ENCODE measurements at places on chromosomes 16 and 17.

- no peak for DNase-seq
These were observed 21.4 kb upstream of the ABCC3 start for GRCh38 chr17:50613007-50613992.

- DNase-seq = peak; percentile 56
These were observed 114.8 kb upstream of the NOL11 start for GRCh38 chr17:67602974-67603373.

DNA sequence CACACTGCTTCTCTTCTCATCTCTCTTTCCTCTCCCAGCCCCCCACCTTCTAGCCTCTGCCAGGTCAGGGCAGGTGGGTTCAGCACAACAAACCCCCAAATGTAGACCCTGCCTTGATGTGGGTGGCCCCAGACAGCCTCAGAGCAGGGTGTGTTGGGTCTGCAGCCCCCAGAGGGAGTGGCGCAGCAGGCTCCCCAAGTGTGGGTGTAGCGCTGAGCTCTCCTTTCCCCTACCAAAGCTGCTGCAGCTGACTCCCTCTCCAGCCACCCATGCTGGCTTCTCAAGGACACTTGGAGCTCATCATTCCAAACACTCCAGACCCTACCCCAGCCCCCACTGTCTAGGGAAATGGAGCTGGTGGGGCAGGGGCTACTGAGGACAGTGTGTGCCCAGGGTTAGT, 27.3 kb downstream of the NLRC3 start:
- DNase-seq = no peak

GRCh38 chr16:4460936-4461249, 13.5 kb downstream of the NMRAL1 start:
- DNase-seq = no peak

GRCh38 chr17:42181851-42182207, 887 bp upstream of the KCNH4 start:
- DNase-seq = no peak

- DNase-seq = peak; percentile 89
These were observed 43.9 kb downstream of the RAI1 start for GRCh38 chr17:17725011-17725751.

DNA sequence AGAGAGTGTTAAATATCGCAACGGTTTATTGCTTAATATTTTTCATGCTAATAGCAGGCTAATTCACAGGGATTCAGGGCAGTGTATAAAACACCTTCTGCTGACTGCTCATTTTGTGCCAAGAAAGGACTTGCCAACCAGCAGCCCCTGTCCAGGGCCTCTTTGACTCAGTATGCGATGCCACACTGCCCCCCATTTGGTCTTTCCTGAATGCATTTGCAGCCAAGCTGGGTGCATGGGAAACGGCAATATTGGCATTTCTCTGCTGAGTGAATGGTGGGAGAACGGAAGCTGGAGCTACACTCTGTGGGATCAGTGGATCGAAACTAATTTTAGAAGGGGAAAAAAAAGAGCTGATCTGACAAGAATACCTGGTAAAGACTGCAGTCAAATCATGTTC, 152.9 kb upstream of the C16orf82 start:
- no peak for DNase-seq

- DNase-seq = no peak
These were observed 999.2 kb upstream of the GOT2 start for GRCh38 chr16:59733321-59733720.

DNA sequence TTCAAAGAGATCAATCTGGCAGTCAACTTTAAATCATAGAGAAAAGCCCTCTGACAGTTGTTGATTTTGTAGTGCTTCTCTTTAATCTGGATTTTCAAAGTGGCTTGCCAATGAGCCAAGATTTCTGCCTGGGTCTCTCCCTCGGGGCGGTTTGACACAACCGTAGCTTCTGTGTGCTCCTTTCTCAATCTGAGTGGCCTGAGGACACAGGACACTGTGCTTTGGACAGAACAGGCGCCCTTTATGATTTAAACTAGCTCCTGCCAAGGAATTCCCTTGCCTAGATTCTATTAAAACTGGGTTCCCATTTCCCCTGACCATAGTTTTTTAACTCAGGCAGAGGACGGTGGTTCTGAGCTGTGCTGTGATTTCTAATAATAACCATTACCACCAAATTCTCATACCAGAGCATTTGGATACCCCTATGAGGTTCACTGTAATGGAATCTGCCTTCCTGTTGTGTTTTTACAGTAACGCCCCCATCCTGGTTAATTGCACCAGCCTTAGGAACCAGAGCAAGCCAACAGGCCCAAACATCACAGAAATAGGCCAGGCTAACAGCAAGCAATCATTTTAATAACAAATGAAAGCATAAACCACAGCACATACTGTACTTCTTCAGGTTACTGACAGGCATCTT, 4.0 kb downstream of the ZFHX3 start:
- no peak for DNase-seq

GRCh38 chr16:546909-547770, 13.1 kb upstream of the PRR35 start:
- peak; percentile 71 for DNase-seq

GRCh38 chr17:42155614-42156045, 841 bp upstream of the RAB5C start:
- peak; percentile 34 for DNase-seq

- no peak for DNase-seq
These were observed 25.8 kb downstream of the YPEL2 start for GRCh38 chr17:59357219-59357697.

- DNase-seq = no peak
These were observed 26.0 kb downstream of the SMARCE1 start for GRCh38 chr17:40621578-40621977.

GRCh38 chr17:48030531-48030930, 7.1 kb downstream of the COPZ2 start:
- DNase-seq = no peak

DNA sequence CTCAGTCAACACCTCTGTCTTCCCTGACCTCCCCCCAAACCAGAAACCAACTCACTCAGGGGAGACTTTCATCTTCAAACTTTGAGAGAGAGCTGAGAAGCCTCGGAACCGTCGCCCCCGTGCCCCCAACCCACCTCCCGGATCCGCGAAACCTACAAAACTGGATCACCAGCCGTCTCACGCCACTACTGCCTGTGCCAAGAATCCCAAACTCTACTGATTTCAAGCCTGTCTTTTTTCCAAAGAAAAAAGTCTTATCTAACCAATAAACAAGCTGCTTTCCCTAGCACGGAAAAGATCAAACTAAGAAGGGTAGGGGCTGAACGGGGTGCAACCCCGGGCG, 2.0 kb downstream of the AXIN2 start:
- DNase-seq = no peak

DNA sequence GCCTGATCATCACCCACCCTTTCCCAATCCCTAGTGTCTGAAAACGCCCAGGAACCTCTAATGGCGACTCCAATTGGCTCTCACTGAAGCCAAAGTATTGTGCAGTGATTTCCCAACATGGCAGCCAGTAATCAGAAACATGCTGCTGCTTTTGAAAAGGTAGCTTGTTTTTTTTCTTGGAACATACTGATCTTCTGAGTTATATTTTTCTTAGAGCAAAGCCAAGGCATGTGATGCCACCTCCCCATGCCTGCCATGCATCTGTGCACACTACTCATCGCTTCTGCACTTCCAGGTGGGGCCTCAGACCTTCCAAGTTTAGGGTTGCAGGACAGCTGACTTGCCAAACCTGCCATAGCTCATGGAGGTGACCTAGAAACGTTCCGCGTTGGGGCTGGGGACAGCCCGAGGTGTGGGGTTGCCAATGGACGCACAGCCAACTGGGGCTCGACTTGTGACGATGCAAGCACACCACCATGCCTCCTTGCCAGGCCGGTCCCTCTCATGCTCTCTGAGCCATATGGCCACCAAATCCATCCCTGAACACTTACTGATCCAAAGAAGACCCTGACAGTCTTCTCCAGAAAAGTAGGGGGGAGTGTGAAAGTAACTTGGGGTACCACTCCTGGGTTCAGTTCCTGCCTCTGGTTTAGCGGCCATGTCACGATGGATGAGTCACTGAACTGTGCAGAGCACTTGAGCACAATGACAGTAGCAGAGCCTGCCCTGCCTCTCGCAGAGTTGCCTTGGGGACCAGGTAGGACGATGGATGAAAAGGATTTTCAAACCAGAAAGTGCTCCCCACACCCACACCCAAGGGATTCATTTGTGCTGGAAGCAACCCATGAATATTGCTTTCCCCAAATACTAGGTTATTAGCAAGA, 155.7 kb downstream of the CCDC182 start:
- no peak for DNase-seq

DNA sequence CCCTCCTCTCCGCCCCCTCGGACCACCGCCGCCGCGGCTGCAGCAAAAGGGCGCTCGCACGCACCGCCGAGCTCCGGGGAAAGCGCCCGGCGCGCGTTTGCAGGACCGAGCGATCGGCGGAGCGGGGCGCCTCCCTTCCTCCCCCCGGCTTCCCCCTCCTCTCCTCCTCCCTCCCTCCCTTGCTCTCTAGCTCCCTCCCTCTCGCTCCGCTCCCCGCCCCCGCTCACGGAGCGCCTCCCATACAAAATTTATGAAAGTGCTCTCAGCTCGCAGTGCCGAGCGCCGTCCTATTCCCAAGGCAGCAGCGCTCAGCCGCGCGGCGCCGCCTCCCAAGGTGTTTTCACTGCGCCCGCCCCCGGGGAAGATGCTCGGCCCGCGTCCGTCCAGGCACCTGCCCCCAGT, at the start of gene RTN4RL1:
TSS of gene RTN4RL1 (minus strand) at position 115 of the 402 bp plus-strand sequence. CDS start 469 bp downstream, outside the sequence.
- DNase-seq = peak; percentile 91

DNA sequence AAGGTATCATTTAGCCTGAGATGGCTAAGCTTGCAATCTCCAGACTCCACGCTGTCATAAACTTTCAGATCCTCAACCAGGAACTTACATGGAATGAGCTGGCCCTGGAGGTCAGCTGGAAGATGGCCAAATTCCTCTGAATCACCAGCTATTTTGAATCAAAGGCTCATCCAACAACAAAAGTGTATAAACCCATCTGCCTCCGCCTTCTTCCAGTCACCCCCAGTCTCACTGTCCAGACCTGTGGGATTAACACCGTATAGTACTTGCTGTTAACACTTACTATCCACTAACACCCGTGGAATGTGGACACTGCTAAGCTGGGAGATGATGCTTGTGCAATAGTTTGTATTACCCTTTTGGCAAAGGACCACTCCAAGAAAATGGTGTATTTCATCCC, 1.9 kb upstream of the LCMT1 start:
- DNase-seq = peak; percentile 24

DNA sequence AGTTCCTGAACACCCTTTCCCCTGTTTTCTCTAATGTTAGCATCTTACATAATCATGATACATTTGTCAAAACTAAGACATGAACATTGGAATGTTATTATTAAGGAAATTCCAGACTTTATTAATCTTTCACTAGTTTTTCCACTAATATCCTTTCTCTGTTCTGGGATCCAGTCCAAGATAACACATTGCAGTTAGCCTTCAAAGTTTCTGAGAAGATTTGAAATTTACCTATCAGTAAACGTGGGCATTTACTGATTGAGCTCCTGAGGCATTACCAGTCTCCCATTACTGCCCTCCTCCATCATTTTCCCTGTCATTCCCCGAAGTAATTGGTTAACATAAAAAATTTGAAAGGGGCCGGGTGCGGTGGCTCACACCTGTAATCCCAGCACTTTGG, 5.7 kb upstream of the CD300LG start:
- DNase-seq = no peak

- no peak for DNase-seq
These were observed 141.6 kb downstream of the CDRT15L2 start for GRCh38 chr17:20721171-20721570.

DNA sequence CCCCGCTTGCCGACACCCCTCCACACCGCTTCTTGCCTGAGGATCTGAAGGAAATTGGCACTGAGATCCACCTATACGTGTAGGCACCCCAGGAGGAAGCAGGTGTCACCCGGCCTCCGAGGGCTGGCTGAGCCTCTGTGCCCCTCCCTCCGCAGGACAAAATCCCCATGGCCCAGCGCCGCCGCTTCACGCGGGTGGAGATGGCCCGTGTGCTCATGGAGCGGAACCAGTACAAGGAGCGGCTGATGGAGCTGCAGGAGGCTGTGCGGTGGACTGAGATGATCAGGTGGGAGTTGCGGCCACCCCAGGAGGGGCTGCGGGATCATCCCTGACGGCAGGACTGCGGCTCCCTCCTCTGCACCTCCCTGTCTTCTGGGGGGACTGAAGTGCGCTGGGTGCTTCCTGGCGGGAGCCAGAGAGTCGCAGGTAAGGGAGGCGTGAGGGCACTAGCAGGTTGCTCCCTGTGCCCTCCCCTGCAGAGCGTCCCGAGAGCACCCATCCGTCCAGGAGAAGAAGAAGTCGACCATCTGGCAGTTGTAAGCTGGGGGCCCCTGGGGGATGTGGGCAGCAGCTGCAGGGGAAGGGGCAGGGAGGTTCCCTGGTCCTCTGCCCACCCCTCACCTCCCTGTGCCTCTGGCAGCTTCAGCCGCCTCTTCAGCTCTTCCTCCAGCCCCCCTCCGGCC, 9.0 kb downstream of the NME3 start:
- DNase-seq = no peak

DNA sequence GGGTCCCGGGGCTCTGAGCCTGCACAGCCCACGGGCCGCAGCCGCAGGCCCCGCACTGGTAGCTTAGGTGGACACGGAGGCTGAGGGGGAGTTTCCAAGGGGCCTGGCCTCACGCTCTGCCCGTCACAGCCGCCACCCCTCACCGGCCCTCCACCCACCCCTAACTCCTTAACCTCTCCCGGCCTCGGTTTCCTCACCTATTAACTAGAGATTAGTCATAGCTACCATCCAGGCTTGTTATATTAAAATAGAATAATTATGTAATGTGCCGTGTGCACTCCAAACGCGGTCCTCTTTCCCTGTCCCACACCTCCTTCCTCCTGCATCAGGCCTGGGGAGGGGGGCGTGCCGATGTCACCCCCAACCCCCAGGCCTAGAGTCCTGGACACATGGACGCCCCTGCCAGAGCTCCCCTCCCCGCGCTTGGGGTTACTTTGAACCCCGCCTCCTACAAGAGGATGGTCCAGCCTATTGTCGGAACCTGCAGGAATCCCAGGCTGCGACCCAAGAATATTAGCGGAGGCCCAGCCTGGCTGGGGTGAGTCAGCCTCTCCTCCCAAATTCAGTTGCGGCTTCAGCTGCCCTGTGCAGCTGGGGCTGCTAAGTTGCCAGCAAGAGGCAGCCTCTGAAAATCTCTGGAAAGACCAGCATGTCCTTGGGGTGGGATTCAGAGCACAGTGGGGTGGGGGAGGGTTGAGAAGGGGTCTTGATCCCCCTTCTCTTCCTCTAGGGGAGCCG, 17.3 kb downstream of the SOCS3 start:
- DNase-seq = peak; percentile 61

DNA sequence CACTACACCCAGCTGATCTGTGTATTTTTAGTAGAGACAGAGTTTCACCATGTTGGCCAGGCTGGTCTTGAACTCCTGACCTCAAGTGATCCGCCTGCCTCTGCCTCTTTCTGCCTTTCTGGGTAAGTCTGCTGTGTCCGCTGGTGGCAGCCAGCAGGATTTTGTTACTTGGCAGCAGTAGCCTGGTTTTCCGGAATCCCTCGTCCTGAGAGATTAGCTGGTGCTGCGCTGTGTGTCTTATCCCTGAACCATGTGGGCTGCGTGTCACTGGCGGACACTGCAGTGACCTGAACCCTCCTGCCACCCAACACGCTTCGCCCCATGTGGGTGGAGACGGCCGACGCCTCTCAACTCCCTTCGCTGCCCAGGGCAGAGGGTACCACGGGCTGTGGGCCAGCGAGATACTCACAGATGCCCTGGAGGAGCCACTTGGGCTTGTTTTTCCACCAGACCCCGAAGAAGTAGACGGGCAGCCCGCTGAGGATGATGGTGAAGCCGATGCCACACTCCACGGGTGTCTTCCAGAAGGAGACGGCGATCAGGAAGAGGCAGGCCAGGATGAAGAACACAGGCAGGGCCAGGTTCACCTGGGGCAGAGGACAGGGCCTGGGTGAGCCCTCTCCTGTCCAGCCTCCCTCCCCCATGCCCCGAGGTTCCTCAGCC, 35.2 kb downstream of the SLC7A5 start:
- DNase-seq = no peak

- no peak for DNase-seq
These were observed 40.7 kb downstream of the VAC14 start for GRCh38 chr16:70760221-70760620.

All from eye (tissue), 1 donor.